ENCODE measurements at places on chromosomes 5 and 9.

DNA sequence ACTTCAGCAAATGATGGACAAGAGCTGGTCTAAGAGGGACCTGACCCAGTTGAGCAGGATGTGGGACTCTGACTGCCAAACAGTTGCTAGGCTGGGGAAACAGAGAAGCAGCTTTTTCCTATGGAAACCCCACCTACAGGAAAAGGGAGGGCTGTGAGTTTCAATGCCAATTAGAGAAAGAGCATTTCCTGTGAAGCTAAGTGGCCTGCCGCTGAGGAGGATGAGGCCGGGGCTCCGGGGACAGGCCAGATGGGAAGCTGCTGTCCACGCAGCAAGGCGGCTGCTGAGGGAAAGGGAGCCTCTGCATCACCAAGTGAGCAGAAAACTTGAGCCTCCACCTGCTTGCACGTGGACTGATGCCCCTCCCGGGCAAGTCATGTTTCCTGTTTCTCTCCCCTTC lies at the start of gene PCDH12:
Gene PCDH12, minus strand, starts transcription at position 90 of the 400 bp plus-strand sequence. CDS start 351 bp downstream, outside the sequence.
- DNase-seq = no peak

- DNase-seq = no peak
These were observed 32.3 kb upstream of the WDR38 start for GRCh38 chr9:124820698-124821623.

GRCh38 chr9:109477258-109478050 lies 20.7 kb downstream of the PTPN3 start:
- DNase-seq = peak; percentile 98

GRCh38 chr5:39800042-39800601 lies 375.3 kb upstream of the DAB2 start:
- DNase-seq = no peak

DNA sequence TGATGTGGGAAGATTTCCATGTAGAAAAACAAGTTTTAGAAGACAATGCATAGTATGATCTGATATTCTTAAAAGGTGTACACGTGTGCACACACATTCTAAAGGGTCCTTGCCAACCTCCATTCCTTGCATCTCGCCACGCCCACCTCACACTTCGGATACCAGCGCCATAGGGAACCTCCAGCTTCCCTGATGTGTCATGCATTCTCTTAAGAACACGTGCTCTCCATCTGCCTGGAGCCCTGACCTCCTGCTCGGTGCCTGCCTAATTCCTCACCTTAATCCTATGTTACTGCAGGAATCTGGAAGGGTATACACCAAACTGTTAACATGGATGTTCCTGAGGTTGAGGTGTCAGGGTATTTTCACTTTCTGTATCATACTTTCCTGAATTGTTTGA lies 63.1 kb downstream of the PTCD2 start:
- DNase-seq = no peak

GRCh38 chr9:121085661-121086060 lies 10.9 kb downstream of the CNTRL start:
- no peak for DNase-seq

DNA sequence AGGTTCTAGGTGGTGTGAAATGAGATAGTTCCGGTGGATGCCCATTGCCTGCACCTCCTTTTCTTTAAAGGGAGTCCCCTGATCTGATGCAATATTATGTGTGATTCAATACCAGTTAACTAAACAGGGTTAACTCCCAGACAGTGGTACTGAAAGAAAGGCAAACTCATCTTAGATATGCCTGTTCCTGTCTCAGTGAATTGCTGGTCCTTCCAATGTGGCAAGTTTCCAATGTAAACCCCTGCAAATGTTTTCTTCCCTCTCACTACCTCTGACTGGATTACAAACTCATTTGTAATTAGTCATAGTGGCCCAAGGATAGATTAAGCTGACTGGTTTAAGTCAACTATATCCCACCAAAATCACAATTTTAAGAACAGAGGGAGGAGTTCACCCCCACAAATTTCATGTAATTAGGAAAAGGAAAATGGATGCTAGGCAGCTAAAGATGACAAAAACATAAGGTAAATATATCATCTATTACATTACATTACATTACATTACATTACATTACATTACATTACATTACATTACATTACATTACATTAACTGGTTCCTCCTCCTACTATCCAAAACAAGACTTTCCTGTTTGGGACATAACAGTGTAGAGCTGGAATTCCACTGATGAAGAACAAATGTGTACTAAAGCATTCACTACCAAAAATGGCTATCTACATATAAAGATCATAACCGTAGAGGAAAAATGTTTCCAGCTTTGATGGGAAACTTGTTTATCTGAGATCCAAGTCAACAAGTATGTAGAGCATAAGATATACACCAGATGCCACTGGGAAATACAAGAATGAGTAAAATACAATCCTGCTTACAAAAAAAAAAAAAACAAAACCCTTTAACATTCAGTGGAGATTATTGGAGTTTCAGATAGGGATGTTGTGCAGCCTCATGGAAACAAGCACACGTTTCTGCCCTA lies 121.5 kb upstream of the SNX2 start:
- DNase-seq = peak; percentile 7

DNA sequence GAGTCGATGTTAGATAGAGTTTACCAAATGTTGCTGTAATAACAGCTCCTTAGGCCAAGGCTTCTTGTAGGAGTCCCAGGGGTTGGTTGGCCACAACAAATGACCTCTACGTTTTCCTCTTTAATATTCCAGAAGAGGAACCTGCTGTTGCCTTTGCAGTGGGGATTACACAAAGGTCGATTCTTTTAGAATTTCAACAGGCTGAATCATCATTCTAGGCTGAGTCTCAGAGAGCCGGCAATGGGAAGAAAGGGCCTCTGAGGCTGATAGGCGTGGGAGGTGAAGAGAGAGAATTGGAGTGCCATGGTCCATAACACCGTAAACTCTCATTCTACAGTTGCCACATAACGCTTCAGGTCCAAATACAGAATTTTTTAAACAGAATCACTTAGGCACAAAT lies 405.9 kb upstream of the DAP start:
- no peak for DNase-seq

- no peak for DNase-seq
These were observed 163.1 kb downstream of the IZUMO3 start for GRCh38 chr9:24382566-24382965.

GRCh38 chr5:156836846-156837245 lies 13.2 kb upstream of the PPP1R2B start:
- DNase-seq = no peak

DNA sequence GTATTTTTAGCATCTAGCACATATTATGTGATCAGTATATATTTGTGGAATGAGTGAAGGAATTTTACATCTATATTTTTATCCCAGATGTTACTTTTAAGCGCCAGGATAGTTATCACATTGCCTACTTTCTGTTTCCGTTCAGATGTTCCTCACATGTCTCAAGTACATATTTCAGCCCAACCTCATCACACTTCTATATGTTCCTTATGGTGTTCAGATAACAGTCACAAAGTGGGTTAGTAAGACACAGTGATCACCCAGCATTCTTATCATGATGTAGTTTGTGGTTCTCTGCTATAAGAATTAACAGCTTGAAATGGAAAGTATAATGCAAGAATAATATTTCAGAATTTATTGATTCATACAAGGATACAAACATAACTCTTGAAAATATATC lies 170.0 kb upstream of the RASA1 start:
- DNase-seq = no peak

GRCh38 chr9:95890594-95890993 lies 15.1 kb downstream of the ERCC6L2 start:
- no peak for DNase-seq

- DNase-seq = no peak
These were observed 2.7 kb downstream of the NCS1 start for GRCh38 chr9:130174920-130175321.

DNA sequence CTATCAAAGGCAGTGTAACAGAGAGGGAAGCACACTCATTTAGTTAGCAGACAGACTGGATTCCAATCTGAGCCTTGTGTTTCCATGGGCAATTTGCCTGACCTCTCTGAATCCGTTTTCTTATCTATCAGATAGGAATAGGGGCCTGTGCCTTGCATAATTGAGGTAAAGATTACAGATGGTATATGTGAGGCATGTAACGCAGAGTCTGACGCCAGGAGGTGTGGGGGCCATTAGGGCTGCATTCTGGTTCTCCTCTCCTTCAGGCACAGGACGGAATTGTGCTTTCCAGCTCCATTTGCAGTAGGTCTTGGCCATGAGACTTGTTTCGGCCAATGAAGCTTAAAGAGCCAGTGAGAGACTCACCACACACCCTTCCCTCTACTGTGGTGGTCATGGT lies 97.6 kb downstream of the FRMD3 start:
- DNase-seq = no peak

GRCh38 chr9:15746905-15747304 lies 194.1 kb downstream of the CCDC171 start:
- no peak for DNase-seq

GRCh38 chr9:98409719-98410118 lies 154.3 kb upstream of the TBC1D2 start:
- no peak for DNase-seq

GRCh38 chr5:133499895-133500294 lies 112.4 kb downstream of the FSTL4 start:
- DNase-seq = no peak

DNA sequence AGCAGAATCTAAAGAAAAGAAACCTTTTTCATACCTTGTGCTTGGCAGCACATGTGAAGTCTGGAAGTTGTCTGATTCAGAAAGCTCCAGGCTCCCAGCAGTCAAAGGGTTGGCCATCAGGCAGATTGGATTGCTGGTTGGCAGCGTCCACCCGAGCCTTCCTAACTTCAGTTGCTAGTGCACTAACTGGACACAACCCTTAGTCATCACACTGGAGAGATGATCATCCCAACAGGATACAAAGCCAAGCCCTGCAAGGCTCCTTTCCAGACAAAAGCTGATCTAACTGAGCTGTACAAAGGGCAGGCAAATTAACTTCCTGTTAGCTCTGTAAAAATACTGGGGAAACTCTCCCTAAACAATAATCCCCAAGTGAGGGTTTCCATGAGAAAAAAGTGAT lies 185.6 kb downstream of the SNX18 start:
- DNase-seq = no peak

DNA sequence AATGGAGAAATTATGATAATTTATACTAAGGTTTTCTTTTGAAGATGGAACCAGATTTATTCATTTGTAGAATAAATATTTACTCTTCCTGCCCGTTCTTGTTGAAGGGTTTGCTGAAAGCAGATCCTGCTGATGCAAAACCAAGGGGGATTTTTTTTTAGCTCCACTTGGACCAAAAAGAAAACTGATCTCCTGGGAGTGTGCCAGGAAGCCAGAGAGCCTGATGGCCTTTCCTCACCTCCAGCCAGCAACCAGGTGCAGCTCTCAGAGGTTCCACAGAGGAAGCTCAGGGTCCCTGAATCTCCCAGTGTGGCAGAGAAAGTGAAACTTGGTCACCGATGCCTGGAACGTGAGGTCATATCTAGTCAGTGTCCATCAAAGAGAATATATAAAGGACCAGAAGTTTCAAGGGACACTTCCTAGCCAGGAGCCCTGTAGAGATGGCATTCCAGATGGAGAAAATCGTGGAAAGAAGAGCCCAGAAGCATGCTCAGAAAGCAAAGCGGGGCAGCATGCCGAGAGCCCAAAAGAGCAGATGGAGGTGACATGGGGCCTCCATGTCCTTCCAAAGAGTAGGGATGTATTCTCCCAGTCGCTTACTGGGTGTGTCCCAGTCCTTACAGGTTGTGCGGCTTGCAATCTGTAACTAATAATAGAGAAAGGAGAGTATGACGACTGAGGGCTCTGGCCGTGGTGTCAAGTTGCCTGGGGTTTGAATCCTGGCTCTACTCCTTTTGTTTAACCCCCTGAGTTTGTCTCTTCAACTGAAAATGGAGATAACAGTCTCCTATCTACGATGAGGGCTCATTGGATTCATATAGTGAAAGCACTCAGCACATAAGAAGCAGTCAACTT lies 12.2 kb downstream of the AFAP1L1 start:
- DNase-seq = no peak

- no peak for DNase-seq
These were observed 55.6 kb downstream of the CFAP90 start for GRCh38 chr5:7795306-7795705.

Measured in Caki2 (cell line).